ENCODE measurements at places on chromosomes 12 and 14.
A peak's percentile ranks its signal among the peaks of the same experiment; 100 is the strongest.

DNA sequence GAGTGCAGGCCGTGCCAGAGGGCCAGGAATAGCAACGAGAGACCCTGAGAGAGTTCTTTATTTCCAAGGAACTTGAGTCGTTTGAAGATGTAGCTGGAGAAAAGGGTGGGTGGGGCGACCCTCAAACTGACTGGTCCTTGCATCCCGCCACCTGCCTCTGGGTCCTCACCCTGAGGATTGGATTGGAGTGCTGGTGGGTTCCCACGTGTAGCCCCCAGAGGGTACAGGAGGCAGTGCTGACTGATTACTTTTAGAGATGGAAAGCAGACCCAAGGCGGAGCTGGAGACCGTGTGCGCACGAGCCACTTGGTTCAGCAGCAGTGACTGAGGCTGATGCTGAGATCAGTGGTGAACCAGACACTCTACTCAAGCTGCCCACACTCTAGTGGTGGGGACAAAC, 6.9 kb downstream of the EMG1 start:
- no peak for DNase-seq

GRCh38 chr12:66144791-66145754, 14.5 kb upstream of the LLPH start:
- DNase-seq, result peak; percentile 53

DNA sequence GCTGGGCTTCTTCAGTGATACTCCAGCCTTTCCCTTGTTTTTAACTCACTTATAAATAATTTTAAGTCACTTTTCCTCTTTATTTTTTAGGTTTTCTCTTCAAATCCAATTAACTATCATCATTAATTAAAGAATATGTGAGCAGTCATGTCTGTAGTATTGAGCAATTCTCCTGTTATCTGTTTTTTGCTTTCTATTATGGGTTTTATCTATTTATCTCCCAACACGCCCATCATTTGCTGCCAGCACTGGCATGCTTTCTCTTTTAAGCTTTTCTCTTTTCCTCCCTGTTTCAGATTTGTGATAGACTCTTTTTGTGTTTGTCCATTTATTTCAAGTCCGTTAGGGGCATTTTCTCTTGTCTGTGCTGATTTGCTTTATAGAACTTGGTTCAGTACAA, 72.3 kb downstream of the CRADD start:
- DNase-seq, result no peak

- no peak for DNase-seq
These were observed 290.8 kb upstream of the SRRM4 start for GRCh38 chr12:118690506-118690905.

- no peak for DNase-seq
These were observed 79.8 kb downstream of the PDE6H start for GRCh38 chr12:15052691-15053090.

DNA sequence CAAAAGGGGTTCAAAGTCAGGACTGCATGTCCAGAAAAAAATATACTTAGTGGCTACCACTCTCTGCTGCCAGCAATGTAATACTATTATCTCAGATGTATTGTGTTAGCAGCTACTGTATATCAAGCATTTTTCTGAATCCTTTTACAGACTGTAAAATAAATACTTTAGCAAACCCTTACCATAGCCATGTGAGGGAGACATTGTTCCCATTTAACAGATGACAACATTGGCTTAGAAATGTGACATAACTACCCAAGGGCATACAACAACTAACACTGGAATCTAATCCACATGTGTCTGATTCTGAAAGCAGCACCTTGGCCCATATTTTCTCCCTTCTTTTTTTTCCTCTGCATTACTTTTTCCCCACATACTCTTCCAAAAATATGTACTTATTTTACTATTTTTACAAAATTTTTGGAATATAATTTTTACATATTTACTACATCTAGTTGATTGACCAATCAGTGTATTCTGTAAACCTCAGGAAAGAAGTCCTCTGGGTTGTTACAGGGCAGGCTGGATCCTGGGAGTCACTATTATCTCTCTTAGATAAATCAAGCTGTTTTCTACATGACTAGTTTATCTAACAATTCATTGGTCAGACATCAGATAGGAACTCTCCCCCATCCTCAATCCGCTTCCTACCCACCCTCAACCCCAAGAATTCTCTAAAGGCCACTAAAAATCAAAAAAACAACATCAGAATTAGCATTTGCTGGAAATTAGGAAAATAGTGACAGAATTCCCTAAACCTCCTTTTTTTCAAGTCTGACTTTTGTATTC, 154.1 kb downstream of the BTG1 start:
- DNase-seq, result peak; percentile 22

DNA sequence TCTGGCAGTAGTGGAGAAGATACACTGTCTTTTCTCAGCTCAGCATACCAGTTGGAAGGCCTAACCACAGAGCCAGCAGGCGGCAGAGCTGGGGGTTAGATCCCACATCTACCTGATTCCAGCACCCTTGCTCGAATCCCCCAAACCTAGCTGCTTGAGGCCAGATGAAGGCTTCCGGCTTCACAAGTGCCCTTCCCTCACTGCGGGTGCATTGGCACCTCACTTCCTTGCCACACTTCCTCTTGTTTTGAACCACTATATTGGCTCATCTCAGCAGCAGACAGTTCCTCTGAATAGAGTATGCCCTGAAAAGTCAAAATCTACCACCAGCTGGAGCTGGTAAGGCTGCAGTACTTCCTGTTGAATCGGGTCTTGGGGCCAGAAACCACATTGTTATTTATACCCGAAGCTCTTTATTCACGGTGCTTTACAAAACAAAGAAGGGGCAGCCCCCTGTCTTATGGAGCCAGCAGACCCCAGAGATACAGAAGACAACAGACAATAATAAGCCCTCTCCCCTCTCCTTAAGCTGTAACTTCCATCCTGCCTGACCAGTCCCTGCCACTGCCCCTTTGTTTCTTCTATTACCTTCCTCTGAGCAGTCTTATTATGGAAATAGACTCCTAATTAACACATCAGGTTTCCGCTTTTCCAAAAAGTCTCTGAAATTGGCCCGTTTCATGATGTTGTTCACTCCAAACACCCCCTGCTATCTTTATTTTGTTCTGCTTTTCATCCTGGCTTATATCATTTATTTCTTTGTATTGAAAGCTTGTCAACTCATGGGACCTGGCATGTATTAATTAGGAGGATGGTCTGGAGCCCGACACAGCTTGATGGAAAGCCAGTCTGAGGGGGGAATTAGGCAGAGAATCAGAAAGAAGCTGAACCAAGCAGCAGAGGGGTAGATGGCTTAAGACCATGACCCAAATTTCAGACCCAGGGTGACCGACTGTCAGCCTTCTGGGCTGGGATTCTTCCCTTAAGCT, 233.5 kb downstream of the EFCAB11 start:
- DNase-seq, result peak; percentile 90

DNA sequence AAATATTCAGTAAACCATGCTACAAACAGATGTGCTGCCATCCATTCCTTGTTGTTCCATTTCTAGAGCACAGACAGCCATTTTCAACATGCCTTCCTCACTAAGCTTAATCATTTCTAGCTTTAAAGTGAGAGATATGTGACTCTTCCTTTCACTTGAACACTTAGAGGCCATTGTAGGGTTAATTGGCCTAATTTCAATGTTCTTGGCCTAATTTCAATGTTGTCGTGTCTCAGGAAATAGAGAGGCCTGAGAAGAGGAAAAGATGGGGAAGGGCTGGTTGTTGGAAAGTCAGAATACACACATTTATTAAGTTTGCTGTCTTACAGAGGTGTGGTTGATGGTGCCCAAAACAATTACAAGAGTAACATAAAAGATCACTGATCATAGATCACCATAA, 435.1 kb downstream of the ZFP36L1 start:
- DNase-seq, result no peak

GRCh38 chr12:123055281-123055766, 74.8 kb downstream of the ARL6IP4 start:
- DNase-seq, result no peak

GRCh38 chr12:80056845-80057244, 42.5 kb upstream of the OTOGL start:
- no peak for DNase-seq

- DNase-seq, result peak; percentile 57
These were observed 1.2 kb downstream of the SRSF9 start for GRCh38 chr12:120468325-120468820.

DNA sequence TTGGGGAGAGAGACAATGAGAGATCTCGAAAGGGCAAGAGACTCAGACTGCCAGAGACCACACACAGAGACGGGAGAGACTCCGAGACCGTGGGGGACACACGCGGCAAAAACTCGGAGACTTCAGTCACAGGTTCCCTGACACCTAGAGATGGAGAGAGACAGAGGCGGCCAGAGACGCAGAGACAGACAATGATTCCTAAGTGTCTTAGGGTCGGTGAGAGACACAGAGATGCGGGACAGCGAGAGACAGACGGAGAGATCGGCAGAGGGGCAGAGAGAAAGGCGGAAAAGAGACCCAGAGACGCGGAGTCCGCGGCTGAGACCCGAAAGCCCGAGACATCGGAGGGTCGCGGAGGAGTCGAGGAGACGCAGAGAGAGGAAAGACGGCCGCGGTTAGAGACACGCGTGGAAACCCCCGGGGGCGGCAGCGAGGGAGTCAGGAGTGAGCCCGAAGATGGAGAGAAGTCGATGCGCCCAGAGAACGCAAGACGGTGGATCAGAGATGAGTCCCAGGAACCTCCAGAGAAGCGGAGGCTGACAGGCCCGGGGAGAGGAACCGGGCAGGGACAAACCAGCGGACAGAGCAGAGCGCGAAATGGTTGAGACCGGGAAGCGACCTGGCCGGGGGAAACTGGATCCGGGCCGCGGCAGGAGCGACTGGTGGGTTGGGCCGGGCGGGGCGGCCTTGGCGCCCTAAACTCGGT, 7.8 kb downstream of the LHX5 start:
- DNase-seq, result no peak

- no peak for DNase-seq
These were observed 236.3 kb downstream of the SLC25A21 start for GRCh38 chr14:36935976-36936678.

DNA sequence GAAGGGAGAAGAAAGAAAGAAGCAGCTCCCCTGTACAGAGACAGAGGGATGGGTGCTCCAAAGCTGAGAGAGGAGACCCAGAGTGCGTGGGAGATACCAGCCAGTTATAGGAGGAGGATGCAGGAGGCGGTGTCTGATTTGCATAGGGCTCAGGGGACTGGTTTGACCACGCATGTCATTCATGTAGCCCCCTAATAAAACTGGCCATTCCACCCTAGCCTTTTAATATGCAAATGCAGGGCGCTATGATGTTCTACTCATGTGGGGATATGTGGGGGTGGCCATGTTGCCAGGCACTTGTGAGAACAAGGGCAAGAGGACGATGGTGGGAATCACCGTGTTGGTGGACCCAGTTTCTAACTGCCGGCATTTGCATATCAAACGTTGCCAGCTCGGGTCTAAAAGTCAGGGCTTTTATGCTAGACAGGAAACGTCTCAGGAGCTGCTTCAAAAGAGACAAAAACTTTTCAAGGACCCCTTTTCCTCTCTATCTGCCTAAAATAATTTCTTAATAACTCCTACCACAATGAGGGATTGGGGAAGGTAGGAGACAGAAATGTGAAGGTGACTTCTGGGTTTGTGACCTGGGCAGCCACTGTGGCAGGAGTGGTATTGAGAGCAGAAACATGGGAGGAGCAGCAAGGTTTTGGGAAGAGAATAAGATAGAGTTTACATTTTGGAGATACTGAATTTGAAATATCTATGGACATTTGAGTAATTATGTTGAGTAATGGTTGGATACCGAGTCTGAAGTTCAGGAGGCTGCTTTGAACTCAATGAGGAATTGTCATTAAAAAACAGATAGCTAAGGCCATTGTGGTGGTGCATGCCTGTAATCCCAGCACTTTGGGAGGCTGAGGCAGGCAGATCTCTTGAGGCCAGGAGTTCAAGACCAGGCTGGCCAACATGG, 2.2 kb upstream of the ATXN3 start:
- no peak for DNase-seq

- DNase-seq, result no peak
These were observed 16.8 kb downstream of the NIN start for GRCh38 chr14:50814161-50814560.

- DNase-seq, result no peak
These were observed 22.8 kb upstream of the RASSF3 start for GRCh38 chr12:64587447-64587846.

GRCh38 chr12:32437095-32437515, 37.7 kb downstream of the FGD4 start:
- no peak for DNase-seq

GRCh38 chr12:111406474-111407376, 1.0 kb downstream of the SH2B3 start:
- DNase-seq, result peak; percentile 57

GRCh38 chr12:2298556-2299200, 245.9 kb downstream of the CACNA1C start:
- DNase-seq, result no peak

DNA sequence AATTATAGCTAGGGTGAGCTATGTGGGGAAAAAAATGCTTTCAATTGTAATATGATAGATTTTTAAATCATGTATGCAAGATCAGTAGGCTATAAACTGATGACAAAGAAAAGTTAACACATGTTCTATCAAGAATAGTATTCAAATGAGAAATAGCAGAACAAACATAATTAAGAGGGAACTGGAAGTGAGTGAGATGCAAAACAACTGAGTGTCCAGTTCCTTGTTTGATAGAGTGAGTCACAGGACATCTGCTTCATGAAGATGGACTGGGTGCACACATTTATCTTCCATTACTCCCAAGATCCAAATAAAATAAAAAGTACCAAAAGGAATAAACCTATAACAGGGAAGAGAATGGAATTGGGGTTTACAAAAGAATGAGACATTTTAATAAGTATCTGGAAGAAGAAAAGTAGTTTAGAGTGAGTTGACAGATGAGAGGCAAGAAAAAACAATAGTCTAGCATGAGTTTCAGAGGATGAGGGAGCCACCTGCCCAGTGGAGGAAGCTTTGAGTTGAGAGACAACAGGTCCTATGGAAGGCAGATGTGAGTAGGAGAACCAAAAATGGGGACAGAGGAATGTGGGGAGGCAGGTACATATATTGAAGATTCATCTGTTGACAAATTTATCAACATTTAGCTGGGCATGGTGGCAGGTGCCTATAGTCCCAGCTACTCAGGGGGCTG, 178.1 kb upstream of the ARHGAP5 start:
- DNase-seq, result no peak

GRCh38 chr12:8546591-8546990, 5.9 kb upstream of the CLEC4E start:
- DNase-seq, result no peak

DNA sequence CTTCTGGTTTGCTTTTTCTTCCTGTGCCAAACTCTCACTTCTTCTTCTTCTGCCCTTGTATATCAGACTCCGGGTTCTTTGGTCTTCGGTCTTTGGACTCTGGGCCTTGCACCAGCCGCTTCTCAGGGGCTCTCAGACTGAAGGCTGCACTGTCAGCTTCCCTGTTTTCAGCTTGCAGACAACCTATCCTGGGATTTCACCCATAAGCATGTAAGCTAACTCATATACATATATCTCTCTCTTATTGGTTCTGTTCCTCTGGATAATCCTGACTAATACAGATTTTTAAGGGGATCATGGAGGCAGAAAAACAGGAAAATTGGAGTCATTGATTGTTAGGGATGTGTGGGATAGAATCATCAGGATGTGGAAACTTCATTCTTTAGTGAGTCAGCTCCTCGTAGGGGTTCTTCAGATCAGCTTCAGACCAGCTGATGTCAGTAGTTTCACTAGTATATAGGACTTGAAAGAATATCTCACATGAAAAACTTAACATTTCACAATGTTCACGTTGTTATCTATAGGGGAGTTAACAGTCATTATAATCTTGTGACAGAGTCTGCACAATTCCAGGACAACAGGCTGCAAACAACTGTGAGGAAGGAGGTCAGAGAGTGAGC, 102.9 kb downstream of the RASSF9 start:
- no peak for DNase-seq

All from activated CD4-positive, alpha-beta T cell treated with anti-CD3 and anti-CD28 coated beads, Interleukin-10, Interleukin-2, amounts not matched to agents 100 ng/mL and 50 ng/mL, durations not matched to agents 16 hours and 8 hours (primary cell).